ENCODE measurements at places on chromosomes 11 and 22.

DNA sequence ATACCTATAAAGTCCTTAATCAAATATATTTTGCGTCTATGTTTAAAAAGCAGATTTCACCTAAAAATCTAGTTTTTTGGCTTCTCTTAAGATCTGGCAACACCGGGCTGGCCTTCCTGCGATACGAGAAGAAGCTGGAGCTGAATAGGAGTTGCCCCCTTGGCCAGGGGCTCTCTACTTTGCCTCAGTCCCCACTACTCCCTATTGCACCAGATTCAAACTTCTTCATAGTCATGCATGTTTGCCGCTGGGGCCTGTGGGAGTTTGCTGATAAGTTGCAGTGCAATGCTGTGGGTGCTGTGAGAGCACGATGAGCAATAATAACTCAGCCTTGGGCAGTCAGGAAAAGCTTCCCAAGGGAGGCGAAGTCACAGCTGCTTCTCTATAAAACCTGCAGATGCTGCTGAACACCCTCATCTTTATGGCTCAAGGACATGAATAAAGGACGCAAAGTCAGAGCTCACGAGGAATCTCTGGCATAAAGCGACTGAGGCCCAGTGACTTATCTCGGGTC is 15.2 kb upstream of the EIF3D start:
- no peak for DNase-seq

DNA sequence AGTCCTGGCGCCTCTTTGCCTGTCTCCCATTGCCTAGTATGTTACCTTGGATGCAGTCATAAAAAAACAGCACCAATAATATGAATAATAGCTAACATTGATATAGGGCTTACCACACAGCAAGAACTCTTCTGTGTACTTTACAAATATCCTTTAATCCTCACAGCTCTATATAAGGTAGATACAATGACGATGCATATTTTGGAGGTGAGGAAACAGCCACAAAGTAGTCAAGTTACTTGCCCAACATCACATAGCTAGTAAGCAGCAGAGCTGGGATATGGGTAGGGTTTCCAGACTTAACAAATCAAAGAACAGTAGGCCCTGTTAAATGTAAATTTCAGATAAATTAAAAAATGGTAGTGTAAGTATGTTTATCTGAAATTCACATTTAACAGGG is 128.8 kb downstream of the ST3GAL4 start:
- DNase-seq = no peak

DNA sequence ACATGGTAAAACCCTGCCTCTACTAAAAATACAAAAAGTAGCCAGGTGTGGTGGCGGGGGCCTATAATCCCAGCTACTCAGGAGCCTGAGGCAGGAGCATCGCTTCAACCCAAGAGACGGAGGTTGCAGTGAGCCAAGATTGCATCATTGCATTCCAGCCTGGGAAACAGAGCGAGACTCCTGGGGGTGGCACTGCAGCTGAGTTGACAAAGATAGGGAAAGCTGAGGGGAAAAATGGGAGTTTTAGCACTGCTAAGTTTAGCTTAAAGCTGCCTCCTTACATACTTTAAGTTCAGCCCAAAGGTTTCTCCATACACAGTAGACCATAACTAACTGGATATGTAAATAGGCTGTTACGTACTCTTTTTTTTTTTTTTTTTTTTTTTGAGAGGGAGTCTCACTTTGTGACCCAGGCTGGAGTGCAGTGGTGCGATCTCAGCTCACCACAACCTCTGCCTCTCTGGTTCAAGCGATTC is 9.0 kb upstream of the USP28 start:
- DNase-seq = no peak

- no peak for DNase-seq
These were observed 5.0 kb upstream of the MTFP1 start for GRCh38 chr22:30420347-30421125.

DNA sequence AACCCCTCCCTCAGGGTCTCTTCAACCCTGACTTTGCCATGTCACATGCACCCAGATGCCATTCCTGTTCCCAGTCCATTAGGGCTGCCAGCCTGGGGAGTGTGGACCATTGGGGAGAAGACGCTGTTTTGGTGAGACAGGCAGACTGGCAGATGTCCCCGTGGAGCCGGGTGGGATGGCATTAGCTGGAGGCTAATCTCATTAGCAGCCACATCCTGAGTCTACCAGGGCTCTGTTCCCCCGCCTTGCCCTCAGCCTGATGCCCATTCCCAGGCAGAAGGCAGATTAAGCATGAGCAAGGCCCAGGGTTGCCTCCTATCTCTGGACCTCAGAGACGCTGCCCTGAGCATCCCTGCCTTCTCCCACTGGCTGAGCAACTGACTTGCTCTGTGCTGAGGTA is 46.4 kb upstream of the ALX4 start:
- DNase-seq = no peak

GRCh38 chr22:50311606-50312351 is 4.3 kb upstream of the PLXNB2 start:
- no peak for DNase-seq

DNA sequence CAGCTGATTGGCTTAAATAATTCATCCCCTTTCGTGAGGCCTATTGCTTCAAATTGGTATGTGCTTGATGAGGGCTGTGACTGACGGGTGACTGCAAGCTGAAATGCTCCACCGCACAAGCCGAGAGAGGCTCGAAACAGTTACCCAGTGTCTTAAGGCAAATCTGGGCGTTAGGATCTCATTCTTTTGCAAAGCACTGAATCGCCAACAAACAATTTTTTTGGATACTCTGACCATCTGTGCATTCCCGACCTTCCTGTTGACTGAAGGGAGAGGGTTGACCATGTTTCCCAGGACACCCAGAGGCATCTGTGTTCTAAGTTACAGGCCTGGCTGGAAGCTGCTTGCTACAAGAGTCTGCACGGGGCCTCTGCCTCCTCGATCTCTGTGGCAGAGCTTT is 32.1 kb downstream of the CACNG2 start:
- DNase-seq = no peak

DNA sequence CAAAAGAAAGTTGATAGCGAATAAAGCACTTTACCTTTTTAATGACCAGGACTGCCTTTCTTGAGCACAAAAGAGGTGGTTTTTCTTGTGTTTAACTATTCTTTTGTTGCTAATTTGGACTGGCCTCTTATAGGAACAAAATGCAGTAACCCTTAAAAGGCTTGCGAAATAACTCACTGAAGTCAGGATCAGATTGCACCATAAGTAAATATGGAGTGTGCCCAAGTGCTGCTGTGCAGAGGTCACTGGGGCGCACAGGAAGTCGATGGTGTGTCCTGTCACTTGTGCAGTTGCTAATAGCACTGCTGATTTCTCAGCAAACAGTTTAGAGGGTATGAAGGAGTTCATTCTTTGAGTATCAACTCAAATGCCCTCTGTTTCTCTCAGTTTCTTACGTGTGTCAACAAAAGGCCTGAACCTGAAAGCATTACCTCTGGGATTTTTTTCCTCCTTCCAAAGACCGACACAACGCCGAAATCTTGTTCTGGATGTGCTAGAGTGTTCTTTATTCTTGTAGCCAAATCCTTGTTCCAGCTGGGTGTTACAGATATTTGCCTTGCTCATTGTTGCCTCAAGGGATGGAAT is 71.3 kb downstream of the ATXN10 start:
- no peak for DNase-seq

GRCh38 chr11:114256176-114256966 is 39.8 kb upstream of the NNMT start:
- no peak for DNase-seq

DNA sequence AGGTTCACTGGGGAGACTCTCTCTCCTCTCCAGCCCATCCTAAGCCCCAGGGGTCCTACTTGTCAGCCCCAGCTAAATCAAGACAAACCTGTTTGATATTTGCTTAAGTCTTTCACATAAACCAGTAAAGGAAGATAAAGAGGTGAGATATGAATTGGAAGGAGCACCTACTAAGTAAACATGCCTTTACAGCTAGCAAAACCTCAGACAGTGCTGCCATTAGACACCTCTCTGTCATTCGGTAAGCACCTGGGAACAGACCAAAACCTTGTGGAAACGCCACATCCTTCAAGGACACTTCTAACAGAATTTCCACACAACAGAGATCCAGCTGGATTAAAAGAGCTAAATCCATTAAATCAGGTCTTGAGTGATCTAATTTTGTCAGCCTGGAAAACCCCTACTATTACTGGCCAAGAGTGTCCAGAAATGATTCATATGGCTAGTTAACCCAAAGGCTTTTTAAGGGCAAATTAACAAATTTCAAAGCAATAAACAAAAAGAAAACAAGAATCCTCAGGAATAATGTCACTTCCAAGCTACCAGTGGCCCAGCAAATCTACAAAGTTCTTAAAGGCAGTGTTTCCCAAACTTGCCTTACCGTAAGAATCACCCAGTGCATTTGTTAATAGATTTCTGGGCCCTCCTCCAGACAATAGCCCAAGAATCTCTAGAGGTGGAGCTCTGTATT is 2.4 kb downstream of the VPS37C start:
- no peak for DNase-seq

Measured in activated T-helper 2 cell treated with anti-CD3 and anti-CD28 coated beads, Interferon-gamma antibody, Interleukin-2, Interleukin-4, amounts not matched to agents 10 μg/mL and 5 μg/mL and 100 μg/mL, durations not matched to agents 14 hours and 24 hours and 36 hours (primary cell).